ENCODE measurements at places on chromosomes 3 and 15. TPM values are rescaled to one million over a fixed set of nuclear protein-coding genes. Genes with fewer than 3 reads are reported as not detected.

RASGRP1 gene
- total RNA-seq: 0.33 TPM

CSPG4 gene
- total RNA-seq: 122 TPM

UBA5 gene
- total RNA-seq: 33.6 TPM

SEMA3G gene
- 3.9 TPM for total RNA-seq

CASR gene
- total RNA-seq: under 0.01 TPM

COLQ gene
- total RNA-seq: 1.2 TPM

DNAJB11 gene
- total RNA-seq: 23.5 TPM

DNA sequence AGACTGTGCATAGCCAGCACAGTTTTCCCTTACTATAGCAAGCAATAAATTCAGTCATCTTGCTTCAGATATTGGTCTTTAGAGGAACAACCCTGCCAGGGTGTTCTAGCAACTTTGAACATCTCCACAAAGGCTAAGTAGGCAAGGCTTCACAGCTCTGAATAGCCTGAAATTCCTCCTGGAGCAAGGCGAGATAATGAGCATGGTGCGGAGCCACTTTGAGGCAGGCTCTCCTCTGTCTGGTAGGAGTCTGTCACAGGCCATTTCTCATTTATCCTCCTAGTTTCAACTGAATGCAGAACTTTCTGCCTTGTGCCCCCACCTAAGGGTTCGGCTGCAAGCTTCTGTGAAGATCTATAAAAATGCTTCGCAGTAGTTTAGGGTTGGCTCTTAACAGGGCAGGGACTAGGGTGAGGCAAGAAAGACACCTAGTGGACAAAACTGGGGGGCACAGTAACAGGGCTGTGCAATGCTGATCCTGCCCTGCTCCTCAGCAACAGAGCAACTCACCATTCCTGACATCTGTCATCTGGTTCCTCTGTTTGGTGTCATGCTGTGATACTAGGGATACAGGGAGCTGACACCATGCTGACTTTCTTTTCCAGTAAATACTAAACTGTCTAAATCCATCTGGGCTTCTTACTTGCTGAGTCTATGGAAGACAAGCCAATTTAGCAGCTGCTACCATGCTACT lies 16.6 kb upstream of the EHHADH start:
- DNase-seq: no peak

- no peak for DNase-seq
Observed at GRCh38 chr15:56232058-56232457, 11.6 kb downstream of the RFX7 start.

GRCh38 chr3:56303487-56303886 lies 164.8 kb downstream of the ERC2 start:
- no peak for DNase-seq

- DNase-seq: no peak
Observed at GRCh38 chr3:28089527-28089897, 151.9 kb upstream of the CMC1 start.

- DNase-seq: no peak
Observed at GRCh38 chr15:99466701-99467337, 99.0 kb upstream of the MEF2A start.

DNA sequence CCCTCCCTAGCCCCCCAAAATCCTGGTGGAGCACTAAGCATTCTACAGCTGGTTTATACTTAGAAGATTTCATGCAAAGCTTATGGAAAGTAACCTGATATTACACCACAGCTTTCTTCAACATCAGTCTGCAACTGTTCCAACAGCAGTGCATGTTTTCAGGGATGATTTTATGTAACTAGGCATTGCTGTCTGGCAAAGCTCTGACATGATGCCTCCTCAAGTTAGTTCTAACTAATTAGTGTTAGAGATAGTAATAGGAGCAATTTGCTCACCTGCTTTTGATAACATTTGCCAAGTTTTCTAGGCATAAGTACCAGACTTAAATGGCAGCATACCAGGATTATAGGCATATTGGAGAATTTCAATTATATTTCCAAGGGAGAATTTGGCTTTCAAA lies 330.3 kb upstream of the SGO1 start:
- DNase-seq: no peak

DNA sequence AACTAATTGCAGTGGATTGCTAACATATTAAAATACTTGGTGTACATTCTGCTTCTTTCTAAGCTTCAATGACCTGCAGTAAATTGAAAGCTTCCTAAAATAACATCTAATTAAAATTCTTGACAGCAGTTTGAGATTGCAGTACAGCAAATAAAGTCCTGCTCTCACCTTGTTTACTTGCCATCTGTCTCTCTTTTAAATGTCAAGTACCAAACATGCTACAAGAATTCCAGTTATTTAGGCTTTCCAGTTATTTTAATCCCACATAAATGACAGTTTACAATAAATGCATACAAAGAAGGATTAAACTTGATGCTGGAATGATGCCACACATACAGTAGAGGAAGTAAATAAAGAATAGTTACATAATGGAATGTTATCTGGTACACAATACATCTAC lies 33.2 kb downstream of the CBLB start:
- DNase-seq: no peak

DNA sequence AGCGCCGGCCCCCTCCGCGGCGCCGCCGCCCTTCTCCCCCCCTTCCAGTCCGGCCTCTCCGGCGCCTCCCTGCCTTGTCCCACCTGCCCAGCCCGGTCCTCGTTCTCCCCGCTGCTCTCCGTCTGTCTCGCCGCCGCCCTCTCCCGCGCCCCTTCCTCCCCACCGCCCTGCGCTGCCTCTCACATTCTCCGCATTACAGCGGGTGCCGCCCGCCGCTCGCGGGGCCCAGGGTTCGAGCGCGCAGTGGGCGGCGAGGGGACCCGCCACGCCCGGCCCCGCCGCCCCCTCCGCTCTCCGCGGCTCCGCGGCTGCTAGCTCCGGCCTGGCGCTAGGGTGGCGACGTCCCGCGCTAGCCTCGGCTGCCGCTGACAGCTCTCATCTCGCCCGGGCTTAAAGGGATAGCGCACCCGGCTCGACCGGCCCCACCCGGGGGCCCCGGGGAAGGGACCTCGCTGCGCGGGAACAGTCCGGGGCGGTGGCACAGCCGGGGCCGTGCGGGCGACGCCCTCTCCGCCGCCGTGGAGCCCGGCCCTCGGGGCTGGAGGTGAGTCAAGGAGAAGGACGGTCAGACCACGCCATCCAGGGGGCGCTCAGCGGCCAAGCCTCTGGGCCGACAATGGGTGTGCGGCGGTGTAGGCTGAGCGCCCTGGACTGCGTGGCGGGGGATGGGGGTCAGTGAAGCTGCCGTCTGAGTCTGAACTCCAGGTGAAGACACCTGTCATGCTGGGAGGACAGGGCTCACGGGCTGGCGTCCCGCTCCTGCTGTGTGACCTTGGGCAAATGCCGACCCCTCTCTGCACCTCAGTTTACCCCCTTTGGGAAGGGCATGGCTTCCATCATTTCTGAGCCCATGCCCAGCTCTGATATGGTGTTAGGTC lies 187.4 kb upstream of the LINGO1 start:
- no peak for DNase-seq

DNA sequence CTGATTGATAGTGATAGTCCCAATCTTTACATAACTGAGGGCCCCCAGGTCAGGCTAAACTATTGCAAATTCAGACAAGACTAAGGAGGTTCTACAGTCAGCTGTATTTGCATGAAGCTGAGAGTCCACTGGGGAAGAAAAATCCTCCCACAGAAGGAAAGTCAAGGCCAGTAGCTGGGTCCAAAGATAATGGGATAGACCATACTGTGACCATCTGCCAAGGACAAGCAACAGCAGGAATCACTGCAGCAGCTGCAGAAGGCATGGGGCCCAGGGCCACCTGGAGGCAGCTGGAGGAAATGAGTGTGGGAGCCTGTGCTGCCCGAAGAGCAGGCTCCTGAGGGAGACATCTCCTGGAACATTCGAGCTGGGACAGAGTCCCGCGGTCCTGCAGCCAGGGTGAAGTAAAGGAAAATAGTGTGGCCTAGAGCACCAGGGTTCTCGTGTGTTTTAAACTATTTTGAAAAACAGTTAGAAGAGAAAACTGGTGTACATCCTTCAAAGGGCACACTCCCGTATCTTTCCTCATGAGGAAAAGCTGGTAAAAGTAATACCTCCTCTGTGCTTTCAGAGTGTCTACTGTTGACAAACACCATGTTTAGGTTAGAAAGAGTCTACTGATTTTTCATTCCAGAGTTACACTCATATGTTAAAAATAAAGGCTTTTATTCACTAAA lies 13.2 kb upstream of the TMEM212 start:
- peak; percentile 89 for DNase-seq

GRCh38 chr3:73657186-73657585 lies 32.4 kb upstream of the PDZRN3 start:
- no peak for DNase-seq

DNA sequence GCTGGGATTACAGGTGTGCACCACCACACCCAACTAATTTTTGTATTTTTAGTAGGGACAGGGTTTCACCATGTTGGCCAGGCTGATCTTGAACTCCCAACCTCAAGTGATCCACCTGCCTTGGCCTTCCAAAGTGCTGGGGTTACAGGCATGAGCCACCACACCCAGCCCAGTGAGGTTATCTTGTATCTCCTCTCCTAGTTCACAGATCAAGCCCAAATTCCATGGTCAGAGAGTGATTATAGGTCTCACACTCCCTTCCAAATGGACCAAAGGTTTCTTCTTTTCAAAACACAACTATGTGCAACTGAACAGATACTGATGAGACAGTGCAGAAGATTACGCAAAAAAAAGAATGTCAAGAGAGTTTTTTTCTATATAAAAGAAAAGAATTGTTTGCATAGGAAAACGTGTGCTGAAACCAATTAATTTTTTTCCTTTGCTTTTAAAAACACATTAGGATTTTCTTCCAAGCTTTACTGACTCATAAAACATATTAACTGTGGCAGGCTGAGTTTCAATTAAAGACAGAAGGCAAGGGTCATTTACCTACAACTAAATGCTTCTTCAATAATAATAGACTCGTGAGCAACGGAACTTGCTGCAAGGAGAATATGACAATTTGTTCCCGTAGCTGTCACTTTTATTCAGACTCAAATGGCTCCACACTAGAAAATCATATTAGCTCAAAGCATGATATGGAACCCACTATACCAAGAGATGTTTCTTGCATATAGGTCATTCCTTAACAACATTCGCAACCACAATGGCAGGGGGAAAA lies 30.4 kb upstream of the THUMPD3 start:
- no peak for DNase-seq

DNA sequence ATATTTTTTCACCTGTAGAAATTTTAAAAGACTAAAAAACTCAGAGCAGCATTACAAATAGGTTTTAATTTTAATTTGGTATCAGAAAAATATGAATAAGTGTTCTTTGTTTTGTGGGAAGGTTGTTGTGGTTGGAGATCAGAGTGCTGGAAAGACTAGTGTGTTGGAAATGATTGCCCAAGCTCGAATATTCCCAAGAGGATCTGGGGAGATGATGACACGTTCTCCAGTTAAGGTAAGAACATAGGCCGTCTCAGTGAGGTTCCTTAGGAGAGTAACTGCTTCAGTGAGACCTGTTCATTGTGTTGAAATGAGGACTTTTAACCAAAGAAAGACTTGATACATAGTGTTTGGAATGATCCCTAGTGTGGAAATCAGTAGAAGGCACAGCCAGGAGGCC lies 44.8 kb downstream of the OPA1 start:
- no peak for DNase-seq

DNA sequence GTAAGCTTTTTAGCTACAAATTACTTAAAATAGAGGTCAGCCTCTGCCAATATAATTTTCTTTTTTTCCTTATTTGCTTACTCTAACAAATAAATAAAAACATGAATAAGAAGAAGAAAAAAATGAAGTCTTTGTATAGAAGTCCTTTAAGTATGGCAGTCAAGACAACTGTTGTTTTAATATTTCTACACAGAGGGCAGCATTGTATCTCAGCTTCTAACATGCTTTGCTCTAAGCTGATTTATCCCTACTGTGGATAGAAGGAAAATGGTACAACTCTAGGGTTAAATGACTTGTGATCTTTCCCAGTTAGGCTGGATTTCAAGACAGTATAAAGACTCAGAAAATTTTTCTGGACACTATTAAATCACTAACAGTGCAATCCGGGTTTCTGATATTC lies 104.3 kb upstream of the MEIS2 start:
- DNase-seq: no peak

DNA sequence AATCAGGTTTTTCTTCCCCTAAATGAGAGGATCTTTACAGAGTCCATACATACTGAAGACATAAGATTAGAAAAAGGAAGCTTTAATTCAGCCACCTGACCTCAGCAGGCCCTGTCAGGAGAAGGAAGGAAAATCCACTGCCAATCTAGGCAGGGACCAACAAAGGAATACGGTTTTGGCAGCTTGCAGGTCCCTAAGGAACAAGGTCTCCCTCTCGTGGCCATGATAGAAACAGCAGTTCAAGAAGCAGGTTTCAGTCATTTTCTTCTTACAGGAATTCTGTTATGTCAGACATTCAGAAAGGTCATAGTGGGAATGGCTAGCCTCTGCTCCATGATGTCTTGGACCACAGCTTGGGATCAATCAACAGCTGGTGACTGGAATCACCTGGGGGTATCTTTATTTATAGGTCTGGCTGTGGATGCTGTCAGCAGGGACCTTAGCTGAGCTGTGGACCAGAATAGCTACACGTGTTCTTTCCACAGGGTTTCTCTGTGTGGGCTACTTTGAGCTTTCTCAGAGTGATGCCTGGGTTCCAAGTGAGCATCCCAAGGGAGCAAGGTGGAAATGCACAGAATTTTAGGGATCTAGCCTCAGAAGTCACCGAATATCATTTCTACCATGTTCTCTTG lies 9.4 kb upstream of the CMSS1 start:
- DNase-seq: no peak

DNA sequence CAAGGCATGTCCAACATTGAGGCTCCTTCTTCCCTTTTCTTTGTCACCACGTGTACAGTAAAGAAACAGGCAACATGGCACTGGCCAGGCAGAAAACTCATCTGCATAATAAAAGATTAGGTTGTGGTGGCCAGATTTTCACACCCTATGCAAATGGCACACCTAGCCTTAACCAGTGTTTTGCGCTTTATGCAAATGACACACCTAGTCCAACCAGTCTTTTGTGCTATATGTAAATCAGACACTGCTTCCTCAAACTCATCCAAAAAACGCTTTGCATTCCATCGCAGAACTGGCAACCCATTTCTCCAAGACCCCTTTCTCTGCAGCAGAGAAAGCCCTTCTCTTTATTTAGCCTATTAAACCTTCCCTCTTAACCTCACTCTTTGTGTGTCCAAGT lies 109.1 kb downstream of the ZNF385D start:
- DNase-seq: no peak

DNA sequence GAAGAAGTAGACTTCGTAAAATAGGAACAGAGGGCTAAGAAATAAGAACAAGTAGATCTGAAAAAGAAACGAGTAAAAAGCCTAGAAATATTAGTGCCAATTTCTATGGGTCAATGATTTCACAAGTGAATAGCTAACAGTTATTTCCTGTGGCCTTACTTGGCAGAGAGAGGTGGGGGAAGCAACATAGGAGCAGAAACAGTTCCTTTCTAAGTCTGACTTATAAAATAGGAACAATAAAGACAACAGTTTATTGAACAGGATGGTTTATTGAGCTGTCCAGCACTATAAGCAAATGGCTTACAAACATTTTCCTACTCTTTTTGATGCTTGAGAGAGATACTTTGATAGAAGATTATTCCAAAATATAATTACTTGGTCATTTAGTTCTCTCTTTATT lies 37.9 kb downstream of the AGTR1 start:
- DNase-seq: no peak

Measured in sigmoid colon (tissue), 7 donors.